ENCODE measurements at places on chromosomes 1 and 21.

DNA sequence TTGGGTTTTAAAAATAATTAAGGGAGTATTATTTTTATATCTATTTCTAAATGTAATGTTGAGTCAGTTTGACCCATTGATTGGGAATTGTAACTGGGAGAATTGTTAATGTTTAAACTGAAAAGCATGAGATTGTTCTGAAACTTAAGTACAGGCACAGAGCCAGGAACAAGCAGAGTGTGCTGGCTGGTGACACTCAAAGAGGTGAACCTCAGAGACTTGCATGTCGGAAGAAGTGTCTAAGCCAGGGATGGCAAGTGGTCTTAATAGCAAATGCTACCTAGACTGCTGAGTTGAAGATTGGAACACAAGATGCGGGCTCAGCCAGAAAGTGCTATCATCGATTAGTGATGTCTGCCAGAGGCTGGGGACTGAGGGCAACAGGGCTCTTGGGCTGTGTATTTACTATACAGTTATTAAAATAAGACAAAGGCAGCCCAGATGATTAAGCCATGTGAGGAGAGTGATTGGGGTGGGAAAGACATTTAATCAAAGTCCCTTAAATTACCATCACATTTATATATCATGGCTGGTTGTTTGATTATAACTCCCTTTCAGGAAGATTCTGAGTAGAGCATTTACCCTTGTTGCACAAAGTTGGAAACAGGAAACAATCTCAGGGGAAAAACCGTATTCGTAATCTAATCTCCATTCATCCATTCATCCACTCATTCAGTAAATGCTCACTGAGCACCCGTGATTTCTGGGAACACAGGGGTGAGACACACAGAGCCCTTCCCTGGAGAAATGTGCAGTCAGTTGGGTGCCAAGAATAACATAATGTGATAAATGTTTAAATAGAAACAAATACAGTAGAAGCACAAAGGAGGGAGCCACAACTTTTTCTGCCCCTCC, 42.8 kb downstream of the C8A start:
- DNase-seq = no peak

- no peak for DNase-seq
Measured at GRCh38 chr1:219792337-219793021, 135.9 kb downstream of the SLC30A10 start.

DNA sequence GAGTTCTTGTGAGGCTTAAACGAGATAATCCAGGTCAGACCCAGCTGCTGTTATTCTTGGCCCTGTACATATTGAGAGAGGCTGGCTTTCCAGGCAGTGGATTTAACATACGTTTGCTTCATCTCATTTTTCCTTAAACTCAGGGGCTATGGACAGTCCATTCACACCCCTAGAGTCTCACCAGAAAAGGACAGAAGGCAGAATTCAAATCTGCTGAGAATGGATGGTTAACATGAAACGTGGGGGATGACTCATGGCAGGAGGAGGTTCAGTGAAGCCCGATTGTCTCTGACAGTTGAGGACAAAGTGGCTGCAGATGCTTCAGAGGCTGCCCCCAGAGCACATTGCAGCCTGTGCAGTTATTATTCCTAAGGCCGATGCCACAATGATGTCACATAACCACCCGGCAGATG, 39.5 kb downstream of the TGFB2 start:
- no peak for DNase-seq

DNA sequence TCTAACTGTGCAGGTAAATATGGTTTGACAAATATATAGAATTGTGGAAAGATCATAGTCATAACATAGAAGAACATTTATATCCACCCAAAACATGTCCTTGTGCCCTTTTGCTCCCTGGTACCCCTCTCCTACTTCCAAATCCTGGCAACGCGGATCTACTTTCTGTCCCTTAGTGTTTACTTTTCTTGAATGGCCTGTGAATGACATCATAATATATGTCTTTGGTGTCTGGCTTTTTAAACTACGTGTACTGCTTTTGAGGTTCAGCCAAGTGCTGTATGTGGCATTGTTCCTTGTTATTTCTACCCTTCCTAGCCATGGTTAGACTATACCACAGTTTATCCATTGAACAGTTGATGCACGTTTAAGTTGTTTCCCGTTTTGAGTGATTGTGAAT, 155.6 kb downstream of the SDCCAG8 start:
- no peak for DNase-seq

DNA sequence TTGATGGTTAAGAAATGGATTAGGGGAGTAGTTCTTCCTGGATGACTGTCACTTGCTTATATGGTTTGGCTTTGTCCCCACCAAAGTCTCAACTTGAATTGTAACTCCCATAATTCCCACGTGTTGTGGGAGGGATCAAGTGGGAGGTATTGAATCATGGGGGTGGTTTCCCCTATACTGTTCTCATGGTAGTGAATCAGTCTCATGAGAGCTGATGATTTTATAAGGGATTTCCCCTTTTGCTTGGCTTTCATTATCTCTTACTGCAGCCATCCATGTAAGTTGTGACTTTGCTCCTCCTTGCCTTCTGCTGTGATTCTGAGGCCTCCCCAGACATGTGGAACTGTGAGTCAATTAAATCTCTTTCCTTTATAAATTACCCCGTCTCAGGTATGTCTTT, 1621.1 kb downstream of the MRPL39 start:
- DNase-seq = no peak

DNA sequence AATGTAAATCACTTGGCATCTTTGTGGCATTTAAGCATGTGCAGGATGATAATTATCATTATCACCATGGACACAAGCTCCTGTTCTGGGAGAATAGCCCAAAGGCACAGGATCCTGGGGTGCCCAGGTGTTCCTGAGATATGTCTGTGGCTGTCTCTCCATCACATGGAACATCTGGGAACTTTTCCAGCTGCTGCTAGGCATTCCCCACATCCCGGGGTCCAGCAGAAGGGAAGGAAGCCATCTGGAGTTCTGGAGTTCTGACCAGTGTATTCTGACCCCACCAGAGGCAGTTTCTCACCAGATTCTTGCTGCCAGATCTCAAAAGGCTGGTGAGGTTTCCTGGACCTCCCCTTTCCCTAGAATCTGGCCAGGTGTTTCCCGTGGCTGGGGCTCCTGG, 259.7 kb upstream of the VAMP3 start:
- no peak for DNase-seq

GRCh38 chr1:185433667-185434066, 116.6 kb upstream of the IVNS1ABP start:
- DNase-seq = no peak

DNA sequence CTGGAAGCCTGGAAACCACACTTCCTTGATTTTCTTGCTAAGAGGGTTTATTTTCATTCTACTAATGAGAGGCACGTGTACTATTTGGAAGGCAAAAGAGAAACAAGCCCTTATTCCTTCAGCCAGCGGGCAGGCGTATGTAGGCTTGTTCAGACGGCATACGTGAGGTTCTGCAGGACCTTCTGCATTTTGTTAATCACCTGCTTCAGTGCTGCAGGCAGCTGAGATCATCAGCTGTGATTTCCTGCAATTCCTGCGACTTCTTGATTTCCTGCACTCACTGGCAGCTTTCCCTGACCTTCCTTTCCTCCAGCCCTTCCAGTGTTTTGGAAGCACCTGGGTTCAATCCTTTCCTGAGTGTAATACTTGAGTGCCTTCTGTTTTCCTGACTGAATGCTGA, 43.4 kb downstream of the TSNAX start:
- no peak for DNase-seq

DNA sequence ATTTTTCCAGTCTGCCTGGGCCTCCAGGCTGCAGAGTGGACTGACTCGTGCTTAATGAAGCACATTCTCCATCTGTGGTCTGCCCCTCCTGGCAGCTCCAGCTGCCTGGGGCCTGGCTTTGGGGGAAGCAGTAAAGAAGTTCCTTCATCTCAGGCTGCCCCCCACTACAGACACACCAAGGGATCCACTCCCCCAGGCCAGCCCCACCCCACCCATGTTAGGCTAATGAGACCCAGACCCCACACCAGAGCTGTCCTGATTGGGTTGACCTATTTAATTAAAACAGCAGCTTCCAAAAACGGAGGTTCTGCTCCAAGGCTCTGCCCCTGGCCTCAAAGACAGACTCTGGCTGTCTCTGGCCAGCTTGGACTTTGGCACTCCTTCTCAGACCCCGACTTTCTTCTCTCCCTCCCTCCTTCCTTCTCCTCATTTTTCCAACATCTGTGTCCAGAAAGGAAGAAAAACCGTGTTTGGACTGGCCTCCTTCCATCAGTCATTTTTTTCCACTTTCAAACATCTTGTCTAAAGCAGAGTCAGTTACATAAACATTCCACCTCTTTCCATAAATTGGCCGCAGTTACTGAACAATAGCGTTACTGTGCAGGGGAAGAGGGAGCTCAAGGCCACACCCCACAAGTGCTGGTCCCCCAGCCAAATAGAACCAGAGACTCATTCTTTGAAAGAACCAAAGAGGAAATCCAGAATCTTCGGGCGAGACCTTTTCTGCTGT, 29.7 kb downstream of the SERTAD4 start:
- DNase-seq = no peak

Data from GF-D8 (cell line).